ENCODE measurements at places on chromosomes 5 and 9. TPM values are rescaled to one million over a fixed set of nuclear protein-coding genes. Genes with fewer than 3 reads are reported as not detected.

Gene PCDHB4
- 0.71 TPM for total RNA-seq

Gene ANKRD55
- 1.1 TPM for total RNA-seq

Gene HSPB3
- total RNA-seq, result 10.8 TPM

Gene SHISAL2B
- 0.99 TPM for total RNA-seq

Gene LHX6
- 1.7 TPM for total RNA-seq

Gene OBP2B
- not detected for total RNA-seq

Gene DCANP1
- 0.10 TPM for total RNA-seq

Gene LMNB1
- 1.2 TPM for total RNA-seq

Gene PCDH12
- total RNA-seq, result 1.6 TPM

Gene TAS2R1
- total RNA-seq, result 0.17 TPM

Gene GFI1B
- total RNA-seq, result 0.09 TPM

Gene CDC20B
- total RNA-seq, result 0.14 TPM

Gene CCNO
- total RNA-seq, result 2.0 TPM

Gene ANKRD18B
- 1.7 TPM for total RNA-seq

Gene SLC34A1
- total RNA-seq, result not detected

Gene RGP1
- total RNA-seq, result 11.0 TPM

Gene C9
- total RNA-seq, result not detected

Gene ZFAND5
- total RNA-seq, result 133 TPM

Gene PCDHGB5
- total RNA-seq, result 0.05 TPM

Gene ZFP2
- total RNA-seq, result 2.4 TPM

Gene PCDHA9
- 1.4 TPM for total RNA-seq

Gene NRARP
- total RNA-seq, result 8.2 TPM

Gene SLU7
- 57.4 TPM for total RNA-seq

Gene SYK
- total RNA-seq, result 0.14 TPM

Gene ZNF462
- total RNA-seq, result 52.9 TPM

Gene NUTM2G
- total RNA-seq, result 0.65 TPM

Data from motor neuron (in vitro differentiated cells).